ENCODE measurements at places on chromosomes 2 and 18.

DNA sequence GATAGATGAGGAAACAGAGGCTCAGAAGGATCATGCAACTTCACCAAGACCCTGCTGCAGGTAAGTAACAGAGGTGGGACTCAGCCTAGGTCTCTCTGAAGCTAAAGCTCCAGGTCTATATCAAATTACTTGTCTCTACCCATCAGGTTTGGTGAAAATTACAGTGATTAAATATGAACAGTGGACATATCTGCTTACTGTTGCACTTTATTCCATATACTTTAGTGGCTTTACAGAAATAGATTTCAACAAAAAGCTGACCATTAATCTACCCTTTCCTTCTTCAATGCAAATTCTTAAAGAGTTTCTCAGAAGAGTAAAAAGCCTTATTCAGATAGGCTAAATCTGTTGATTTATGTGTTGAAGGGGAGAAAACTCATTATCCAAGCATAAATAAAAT is 42.8 kb upstream of the STK17B start:
- DNase-seq: no peak

GRCh38 chr2:138823666-138824065 is 43.5 kb upstream of the NXPH2 start:
- no peak for DNase-seq

DNA sequence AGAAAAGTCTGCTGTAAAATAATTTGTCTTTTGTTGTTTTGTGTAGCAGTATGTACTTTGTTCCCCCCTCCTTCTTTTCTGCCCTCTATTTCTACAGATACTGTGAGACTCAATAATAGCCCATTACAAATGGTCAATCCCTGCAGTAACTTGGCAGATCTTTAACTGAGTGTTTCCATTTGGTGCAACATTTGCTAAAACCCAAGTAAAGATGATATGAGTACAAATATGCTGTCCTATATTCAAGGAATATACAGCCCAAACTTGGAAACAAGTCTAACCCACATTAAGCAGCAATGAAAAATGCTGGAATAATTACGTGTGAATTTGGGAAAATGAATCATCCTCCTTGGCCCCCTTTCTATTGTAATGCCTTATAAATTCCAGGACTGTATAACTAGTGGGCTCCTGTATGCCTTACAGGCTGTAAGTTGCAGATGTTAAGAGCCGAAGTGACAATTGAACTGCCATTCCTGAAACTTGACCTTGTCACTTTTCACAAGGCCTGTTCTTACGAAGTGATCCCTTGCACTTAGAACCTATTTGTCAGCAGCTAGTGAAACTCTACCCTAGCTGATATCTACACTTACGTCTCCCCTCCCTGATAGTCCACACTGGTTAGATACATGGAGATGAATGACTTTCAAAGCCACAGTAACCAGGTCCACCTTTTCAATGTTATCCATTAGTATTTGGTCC is 104.9 kb downstream of the IRS1 start:
- no peak for DNase-seq

DNA sequence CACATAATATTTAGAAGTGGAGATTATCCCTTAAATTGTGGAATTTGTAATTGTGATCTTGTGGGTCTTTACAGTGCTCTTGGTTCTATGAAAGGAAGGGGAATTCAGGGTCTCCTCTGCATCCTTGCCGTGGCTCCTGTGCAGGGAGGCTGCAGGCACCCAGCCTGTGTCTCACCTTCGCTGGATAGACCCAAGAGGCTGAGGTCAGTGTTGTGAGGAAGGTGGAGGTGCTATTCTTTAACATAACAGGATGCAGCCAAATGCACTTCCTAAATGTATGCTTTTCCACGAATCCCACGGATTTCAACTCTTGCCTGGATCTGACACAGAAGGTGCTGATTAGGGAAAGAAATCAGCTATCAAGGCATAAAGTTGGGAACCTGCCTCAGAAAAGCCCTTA is 69.5 kb downstream of the TMEM18 start:
- DNase-seq: peak; percentile 29

- DNase-seq: no peak
These were observed 182.8 kb downstream of the PIK3C3 start for GRCh38 chr18:42137693-42138375.

DNA sequence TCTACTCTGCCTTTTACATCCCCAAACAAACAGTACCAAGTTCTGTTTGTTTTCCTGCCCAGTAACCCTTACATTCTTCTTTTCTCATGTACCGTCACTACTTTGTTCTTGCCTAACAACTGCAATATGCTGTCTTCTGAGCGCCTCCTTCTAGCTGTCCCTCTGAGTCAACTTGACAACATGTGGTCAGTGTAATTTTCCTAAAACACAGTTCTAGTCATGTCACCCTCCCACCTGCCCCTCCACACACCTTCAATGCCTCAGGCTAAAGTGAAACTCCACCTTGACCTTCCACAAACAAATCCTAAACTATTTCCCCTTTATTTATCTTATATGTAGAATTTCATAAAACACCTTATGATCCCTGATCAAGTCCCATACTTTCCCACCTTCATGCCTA is 124.6 kb upstream of the CD302 start:
- no peak for DNase-seq

DNA sequence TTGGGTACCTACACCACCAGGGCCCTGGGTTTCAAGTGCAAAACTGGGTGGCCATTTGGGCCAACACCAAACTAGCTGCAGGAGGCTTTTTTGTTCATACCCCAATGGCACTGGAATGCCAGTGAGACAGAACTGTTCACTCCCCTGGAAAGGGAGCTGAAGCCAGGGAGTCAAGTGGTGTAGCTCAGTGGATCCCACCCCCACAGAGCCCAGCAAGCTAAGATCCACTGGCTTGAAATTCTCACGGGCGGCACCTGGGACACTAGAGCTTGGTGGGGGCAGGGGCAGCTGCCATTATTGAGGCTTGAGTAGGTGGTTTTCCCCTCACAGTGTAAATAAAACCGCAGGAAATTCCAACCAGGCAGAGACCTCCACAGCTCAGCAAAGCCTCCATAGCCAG is 46.0 kb upstream of the FAM110C start:
- no peak for DNase-seq
